ENCODE measurements at places on chromosomes 11 and 22. TPM values are rescaled to one million over a fixed set of nuclear protein-coding genes. Genes with fewer than 3 reads are reported as not detected.

Gene P2RX6
- 7.7 TPM for total RNA-seq

- H3K4me1 ChIP-seq: peaks cover 7% of the 10 kb centered on the region
- peaks cover 6% of the 10 kb centered on the region for H3K36me3 ChIP-seq
- no peak overlapping the region for H3K4me3 ChIP-seq
- DNase-seq: no peak
- no peak overlapping the region for H3K27ac ChIP-seq
Measured at GRCh38 chr11:35183326-35183925, 44.5 kb downstream of the CD44 start.

- H3K27me3 ChIP-seq: no peaks in the 10 kb centered on the region
- H3K4me1 ChIP-seq: no peaks in the 10 kb centered on the region
- H3K36me3 ChIP-seq: no peaks in the 10 kb centered on the region
- no peak overlapping the region for H3K4me3 ChIP-seq
- no peak for DNase-seq
Measured at GRCh38 chr11:131345406-131345805, 25.0 kb upstream of the NTM start.

- H3K4me3 ChIP-seq: no peak overlapping the region
- no peak for DNase-seq
- no peaks in the 10 kb centered on the region for H3K27me3 ChIP-seq
- no peak overlapping the region for H3K27ac ChIP-seq
- H3K36me3 ChIP-seq: no peaks in the 10 kb centered on the region
Measured at GRCh38 chr11:73988227-73988626, 5.6 kb upstream of the UCP2 start.

DNA sequence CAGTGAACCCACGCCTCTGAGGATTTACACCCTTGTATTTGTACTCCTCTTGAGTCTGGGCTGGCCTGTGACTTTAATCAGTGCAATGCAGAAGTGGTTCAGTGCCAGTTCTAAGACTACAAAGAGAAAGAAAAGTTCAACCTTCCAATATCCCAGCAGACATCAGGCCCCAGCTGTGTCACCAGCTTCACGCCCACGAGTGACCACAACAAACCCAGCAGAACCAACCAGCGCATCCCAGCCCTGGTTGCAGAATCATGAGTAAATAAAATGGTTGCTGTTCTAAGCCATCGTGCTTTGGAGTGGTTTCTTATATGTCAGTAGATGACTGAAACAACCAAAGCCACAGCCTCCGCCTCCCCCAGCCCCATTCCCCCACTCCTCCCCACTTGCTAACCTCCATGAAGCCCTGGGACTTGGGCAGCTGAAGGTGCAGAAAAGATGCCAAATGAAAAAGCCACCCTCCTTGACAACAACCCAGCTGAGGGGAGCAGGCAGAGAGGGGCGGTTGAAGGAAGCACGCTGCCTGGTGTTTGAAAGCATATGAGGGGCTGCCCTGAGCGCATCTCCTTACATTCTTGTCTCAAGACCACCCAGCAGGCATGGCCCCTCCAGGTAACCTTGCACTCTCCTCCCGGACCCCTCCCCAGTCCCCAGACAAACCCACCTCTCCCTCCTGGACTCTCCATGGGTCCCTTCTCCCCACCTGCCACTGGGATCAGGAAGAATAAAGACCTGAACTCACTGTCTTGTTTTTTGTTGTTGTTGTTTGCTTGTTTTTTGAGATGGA is 20.9 kb downstream of the TSKU start:
- no peak overlapping the region for H3K27ac ChIP-seq
- no peaks in the 10 kb centered on the region for H3K27me3 ChIP-seq
- no peaks in the 10 kb centered on the region for H3K36me3 ChIP-seq
- H3K4me3 ChIP-seq: no peak overlapping the region

DNA sequence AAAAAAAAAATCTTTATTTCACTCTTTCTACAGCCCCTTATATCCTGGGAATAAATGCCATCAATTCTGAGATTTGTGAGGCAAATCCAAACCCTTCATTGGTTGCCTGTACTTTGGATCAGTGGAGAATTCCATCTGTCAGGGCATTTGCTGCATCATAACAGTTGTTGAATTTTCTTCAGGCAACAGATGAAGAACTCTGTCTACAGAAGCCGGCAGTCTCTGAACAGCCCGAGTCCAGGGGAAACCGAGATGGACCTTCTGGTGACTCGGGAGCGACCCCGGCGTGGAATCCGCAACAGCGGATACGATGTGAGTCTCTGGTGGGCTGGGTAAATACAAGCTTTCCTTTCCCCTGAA is 82.3 kb downstream of the C11orf91 start:
- H3K36me3 ChIP-seq: no peaks in the 10 kb centered on the region
- H3K27ac ChIP-seq: no peak overlapping the region
- DNase-seq: no peak
- no peak overlapping the region for H3K4me3 ChIP-seq
- no peaks in the 10 kb centered on the region for H3K4me1 ChIP-seq

Data from heart right ventricle (tissue), 16 donors.